Activated CD8-positive, alpha-beta memory T cell treated with anti-CD3 and anti-CD28 coated beads for 24 hours (primary cell): ENCODE measurements at places on chromosomes 2 and 18.
A peak's percentile ranks its signal among the peaks of the same experiment; 100 is the strongest.

DNA sequence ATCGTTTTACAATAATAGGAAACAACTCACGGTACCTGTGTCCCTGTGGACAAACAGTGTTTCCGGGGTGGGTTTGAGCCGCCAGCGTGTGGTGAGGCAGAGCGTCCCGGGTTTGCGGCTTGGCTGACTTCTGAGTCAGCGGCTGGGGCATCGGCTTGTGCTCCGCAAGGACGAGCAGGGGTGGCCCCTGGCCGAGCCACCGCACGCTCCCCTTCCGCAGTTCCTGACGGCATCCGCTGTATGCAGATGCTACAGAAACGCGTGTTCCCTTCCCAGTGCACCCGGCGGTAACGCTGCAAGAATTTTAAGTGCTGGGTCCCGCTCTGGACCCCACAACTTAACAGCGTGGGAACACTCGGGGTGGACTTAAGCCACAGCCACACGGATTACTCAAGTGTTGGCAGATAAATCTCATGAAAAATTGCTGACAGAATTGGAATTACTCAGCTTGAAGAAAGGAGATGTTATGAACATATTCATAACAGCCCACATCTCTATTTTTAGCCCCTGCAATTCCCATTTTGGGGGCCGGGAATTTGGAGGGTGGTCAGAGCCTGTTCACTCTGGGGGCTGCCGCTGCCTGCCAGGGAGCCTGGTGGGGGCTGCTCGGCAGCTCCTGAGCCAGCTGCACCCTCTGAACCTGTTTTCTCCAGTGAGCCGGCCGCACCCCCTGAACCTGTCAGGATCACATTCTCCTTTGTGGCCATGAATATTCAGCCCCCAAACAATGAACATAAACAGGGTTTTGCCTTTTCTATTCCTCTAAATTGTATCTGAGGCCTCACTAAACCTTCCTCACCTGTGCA lies 12.6 kb upstream of the KCNG2 start:
- no peak for DNase-seq

DNA sequence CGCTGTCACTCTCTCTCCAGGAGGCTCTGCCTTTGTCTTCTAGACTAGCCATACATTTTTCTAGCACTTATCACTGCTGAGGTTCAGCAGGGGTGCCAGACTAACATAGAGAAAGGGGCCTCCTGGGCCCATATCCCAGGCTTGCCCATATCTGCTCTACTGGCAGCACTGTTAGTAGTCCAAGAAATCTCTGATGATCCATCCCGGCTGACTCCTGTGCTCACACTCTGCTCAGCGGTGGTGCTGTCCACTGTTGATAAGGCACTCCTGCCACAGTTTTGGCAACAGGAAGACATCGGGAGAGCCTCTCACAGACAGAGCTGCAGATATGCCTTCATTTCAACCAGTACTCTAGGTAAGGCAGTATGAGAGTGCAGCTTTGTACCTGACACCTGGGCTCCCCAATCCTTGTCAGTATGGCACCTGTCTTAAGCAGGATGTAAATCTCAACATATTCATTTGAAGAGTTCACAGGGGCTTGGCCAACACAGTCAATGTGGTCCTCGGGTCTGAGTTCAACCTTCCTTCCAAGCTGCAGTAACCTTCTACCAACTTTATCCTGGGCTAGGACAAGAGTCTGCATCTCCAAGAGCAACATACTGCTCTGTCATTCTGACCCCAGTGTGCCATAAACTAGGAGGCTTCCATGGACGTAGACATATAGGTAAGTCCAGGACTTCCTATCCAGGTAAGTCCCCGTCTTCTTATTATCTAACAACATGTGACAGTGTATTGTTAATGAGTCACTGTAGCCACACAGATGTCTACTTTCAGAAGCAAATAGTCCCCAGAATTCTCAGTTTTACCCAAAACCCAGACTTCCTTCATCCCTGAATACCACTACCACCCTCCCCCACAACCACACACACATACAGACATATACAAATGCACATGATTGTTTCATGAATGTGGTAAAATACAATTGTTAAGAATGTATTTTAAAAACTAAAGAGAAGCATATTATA lies 16.2 kb downstream of the KLF7 start:
- peak; percentile 68 for DNase-seq

- DNase-seq: peak; percentile 75
Observed at GRCh38 chr2:854460-854859, 96.2 kb upstream of the SNTG2 start.

GRCh38 chr2:66577321-66578053 lies 142.6 kb downstream of the MEIS1 start:
- no peak for DNase-seq

GRCh38 chr18:78767648-78768071 lies 212.0 kb upstream of the SALL3 start:
- DNase-seq: peak; percentile 32

GRCh38 chr2:204611017-204611631 lies 65.8 kb downstream of the PARD3B start:
- no peak for DNase-seq

DNA sequence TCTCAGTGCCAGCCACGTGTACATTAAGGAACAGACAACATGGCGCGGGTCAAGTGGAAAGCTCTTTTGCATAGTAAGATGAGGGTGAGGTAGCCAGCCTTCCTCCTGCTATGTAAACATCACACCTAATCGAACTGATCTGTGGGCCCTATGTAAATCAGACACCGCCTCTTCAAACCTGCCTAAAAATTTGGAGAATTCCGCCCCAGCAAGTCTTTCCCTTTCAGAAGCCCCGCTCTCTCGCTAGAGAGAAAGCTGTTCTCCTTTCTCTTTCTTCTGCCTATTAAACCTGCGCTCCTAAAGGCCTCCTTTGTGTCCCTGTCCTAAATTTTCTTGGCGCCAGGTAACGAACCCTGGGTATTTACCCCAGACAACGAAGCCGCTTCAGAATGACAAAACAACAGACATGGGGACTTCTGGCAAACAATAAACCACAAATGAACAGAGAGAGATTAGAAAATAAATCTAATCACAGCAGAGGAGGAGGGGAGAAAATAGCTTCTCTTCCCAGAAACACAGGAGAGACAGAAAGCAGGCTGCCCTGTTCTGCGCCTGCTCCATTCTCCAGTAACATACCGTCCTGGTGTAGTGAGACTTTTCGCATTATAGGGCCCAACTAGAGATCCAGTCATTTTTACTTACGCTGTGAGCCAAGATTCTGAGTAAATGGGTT lies 31.9 kb upstream of the CYP1B1 start:
- no peak for DNase-seq

- DNase-seq: no peak
Observed at GRCh38 chr2:15642011-15642814, 50.5 kb downstream of the DDX1 start.

GRCh38 chr2:20665243-20666004 lies 1.5 kb upstream of the GDF7 start:
- peak; percentile 57 for DNase-seq

- no peak for DNase-seq
Observed at GRCh38 chr2:228038967-228039366, 142.5 kb downstream of the SPHKAP start.

DNA sequence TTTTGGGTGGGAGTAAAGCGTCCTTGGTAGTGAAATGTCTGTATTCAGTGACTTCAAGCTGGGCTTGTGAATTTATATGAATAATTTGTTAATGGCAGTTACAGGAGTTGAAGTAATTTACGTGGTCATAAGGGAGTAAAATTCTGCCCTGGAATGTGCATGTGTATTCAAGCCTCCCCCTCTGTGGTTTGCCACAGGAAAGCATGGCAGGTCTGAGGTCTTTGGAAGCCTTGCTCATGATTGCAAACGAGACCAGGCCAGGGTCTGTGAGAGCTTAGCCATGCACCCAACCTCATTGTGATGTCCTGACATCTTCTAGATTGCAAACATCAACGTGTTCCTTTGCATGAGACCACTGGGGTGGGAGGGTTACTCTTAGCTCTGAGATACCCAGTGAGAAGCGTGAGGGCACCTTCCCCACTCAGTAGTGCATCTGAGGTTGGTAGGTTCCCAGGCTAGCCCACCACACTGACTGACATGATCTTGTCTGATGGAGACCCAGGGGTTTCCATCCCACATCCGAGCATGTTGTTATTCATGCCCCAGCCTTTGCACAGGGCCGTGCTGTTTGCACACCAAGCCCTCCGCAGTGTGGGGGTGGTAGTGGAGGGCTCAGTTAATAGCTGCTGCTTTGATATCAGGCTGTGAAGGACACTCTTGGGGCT lies 216.5 kb downstream of the KLHL29 start:
- DNase-seq: no peak

DNA sequence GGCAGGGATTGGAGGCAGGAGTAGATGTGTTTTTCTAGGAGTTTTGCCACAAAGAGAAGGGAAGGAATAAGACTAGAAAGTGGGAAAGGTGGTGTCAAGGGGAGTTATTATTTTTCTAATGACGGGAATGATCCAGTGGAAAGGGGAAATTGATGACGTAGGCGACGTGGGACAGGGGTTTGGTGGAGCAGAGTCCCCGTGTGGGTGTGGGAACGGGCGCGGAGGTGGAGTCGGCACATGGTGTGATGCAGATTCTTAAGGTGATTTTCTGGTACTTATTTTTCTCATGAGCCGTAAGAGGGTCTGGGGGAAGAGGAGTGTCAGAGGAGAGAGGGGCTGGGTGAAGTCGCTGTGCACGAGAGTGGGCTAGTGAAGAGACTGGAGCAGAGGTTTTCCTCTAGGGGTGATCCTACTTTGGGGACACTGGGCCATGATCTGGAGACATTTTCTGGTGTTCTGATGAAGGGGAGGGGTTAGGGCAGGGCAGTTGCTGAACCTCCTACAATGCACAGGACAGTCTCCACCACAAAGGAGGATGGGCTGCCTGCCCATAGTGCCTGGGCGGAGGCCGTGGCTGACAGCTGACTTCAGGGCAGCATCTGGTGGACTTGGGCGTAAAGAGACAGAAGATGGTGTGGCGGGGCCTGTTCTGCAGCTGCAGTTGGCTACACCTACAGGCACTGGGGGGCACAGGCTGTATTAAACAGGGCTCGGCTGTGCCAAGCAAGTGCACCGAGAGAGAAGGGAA lies 30.0 kb downstream of the TRAF3IP1 start:
- DNase-seq: no peak

DNA sequence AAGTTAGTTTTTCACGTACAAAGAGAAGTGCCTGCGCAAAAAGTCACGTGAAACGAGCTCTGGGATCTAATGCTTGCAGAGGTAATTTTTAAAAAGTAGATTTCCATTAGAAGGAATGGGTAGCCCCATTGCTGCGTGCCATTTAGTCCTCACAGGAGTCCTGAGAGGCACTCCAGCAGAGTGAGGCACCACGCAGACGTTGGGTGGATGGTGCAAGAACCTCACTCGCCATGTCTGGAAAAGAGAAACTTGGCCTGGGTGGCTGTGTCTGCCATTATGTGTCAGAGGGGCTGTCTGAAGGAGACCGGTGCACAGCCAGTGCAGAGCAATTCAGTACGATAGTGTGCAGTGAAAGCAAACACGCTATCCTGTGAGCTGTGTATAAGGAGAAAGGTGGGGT lies 1.8 kb upstream of the HDAC4 start:
- DNase-seq: no peak

DNA sequence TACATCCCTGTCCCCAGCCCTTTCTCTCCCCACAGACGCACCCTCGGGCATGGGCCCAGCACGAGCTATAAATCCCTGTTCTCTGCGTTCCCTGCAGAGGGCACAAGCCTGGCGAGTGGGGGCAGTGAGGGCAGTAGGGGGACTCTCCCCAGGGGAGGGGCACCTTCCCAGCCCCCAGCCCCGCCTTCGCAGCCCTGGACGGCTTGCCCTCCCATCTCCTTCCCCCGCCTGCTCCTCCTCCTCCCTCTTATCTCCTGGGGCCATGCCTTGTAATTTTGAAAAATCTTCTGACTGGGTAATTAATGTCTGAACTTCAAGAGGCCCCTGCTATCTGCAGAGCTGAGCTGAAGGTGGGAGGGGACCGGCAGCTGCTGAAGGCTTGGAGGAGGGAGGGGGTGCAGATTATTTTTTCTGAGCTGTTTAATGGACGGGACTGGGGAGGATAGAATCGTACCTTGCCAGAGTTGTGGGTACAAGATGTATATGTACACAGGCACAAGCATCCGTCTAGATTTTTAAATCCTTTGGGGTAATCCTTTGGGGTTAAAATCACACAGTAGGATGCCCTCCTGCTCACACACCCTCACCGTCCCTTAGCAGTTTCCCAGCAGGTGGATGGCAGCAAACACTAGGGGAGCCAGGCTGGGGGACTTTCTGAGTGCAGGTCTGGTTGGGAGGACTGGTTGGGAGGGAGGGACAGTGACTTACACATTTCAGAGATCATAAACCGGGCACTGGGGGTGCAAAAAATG lies 121.9 kb downstream of the SMAD7 start:
- DNase-seq: peak; percentile 49

DNA sequence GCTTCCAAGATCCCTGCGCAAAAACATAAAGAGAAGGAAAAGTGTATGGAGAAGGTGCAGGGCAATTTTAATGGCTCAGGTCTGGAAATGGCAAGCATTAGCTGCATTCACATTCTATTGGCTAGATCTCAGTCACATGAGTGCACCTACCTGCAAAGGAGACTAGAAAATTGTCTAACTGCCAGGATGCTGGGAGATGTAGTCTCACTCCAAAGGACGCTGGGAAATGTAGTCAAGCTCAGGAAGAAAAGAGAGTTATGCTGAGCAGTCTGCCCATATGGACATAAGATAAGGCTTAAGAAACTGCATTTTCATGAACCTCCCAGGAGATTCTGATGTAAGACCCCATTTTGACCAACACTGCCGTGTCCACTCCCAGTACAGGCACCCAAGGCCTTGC lies 9.5 kb upstream of the KLHL29 start:
- no peak for DNase-seq

- no peak for DNase-seq
Observed at GRCh38 chr2:108593547-108594098, 59.4 kb downstream of the LIMS1 start.

DNA sequence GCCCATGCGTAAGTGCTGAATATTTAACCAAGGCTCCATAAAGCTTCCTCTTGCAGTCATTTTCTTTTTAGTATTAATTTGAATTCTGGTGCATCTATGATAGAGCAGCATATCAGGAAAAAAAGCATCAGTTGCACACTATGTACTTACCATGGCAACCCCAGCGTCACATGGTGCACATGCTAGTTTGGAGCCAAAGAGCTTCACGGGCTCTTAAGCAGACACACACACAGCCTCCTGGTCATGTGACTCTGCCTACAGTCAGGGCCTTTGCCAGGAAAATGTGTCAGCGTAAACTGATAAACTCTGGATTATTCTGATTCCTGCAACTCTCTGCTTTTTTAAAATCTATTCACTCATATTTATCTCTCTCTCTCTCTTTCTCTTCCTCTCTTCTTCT lies 30.2 kb downstream of the NYAP2 start:
- DNase-seq: no peak

DNA sequence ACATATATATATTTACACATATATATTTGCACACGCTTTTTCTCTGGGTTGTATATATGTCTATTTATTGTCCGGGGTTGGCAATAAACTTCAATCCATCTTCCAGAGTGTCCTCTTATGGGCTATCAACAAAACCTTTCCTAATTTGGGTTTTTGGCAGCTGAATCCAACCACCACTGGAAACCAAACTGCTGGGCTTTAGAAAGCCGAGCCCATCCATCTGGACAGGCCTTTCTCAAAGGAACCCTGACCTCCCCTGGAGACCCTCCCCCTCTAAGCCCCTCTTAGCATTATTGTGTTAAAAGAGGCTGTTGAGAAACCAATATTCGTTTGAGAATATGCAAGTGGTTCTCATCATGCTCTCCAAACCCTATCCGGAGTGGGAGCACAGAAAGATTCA lies 153.6 kb downstream of the NRP2 start:
- DNase-seq: no peak
